ENCODE measurements at places on chromosomes 1 and 21. TPM values are rescaled to one million over a fixed set of nuclear protein-coding genes. Genes with fewer than 3 reads are reported as not detected.

GRCh38 chr1:41322835-41323234 lies 38.4 kb upstream of the FOXO6 start:
- peak; percentile 33 for DNase-seq

GRCh38 chr1:209651138-209651587 lies 1.1 kb downstream of the LAMB3 start:
- no peak for DNase-seq

DNA sequence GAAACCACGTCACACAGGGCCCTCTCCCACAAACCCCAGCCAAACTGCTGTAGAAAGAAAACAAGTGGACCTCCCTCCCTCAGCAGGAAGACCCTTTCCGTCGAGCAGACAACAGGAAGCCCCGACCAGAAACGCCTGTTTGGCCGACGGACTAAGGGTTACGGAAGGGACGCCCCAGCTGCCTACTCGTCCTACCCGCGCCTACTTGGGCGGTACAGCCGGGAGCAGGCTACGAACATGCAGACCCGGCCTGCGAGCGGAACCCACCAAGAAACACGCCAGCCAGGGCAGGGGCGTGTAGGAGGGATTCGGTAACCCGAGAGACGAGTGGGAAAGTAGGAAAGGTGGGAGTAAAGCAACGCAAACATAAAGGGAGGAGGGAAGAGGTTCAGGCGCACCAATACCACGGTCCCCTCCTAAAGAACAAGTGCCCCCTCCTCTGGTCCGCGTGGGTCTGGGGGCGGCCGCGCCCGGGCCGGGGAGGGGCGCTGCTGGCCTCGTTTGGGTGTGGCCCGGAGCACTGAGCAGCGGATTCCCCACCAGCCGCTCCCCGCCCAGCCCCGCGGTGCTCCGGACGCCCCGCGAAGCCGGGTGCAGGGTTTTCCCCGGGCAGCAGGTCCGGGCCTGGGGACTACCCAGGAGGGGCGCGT lies 450 bp downstream of the S100A10 start:
- no peak for DNase-seq

DNA sequence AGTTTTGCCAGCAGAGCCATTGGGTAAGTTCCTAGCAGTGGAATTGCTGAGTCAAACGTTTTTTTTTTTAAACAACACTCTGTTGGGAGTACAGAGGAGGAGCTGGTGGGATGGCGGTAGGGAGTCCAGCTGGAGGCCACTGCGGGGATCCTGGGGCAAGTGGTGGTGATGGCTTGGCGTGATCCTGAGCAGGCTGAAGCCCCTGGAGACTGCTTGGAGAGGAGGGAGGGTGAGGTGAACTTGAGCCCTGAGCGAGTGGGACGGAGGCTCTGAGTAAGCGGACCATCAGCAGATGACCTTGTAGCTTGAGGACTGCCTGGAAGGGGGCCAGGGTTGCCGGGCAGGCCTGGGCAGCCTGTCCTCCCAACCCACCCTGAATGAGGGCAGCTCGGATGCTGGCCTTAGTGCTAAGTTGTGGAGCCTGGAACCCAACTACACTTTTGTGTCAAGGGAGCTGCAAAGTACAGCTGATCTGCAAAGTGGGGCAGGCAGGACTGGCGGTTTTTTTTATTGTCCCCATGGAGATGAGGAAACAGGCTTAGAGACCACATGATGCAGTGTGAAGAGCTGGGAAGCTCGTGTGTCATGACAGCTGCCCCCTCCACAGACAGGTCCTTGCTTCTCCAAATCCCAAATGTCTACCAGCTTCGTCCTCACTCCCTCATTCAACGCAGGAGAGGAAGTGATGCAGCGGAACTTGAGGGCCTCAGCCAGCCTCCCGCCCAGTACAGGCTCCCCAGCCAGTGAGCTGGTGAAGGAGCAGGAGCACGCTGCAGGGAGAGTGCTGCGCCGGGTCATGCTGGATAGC lies 20.2 kb downstream of the MRPL37 start:
- peak; percentile 53 for DNase-seq

DNA sequence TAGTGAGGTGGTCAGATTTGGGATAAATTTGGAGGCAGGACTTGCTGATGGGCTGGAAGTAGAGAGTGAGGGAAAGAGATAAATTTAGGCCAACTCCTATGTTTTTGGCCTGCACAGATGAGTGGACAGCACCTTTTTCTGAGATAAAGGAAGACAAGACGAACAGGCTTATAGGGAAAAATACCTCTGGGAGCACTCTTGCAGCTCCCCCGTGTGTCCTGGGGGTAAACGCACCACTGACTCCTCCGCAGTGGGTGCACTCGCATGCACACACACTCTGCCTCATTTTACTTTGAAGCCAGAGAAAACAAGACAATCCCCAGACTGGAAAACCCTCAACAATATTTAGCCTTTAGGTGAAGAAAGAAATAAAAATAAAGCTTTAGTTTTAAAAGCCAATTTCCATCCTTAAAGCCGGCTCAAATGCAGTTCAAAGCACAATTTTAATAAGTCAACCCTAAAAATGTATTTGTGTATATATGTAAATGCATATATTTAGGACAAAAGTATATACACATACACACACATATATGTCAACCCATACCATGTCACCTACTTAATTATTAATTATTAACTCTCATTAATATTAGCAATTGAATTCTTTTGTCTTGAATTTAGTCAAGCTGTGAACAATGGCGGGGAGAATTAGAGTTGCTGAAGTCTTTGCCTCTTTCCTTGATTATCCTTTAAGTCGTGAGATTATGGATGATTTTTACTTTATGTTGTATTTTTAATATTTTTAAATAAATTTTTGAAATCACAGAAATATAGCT lies 341.8 kb downstream of the ZNF326 start:
- no peak for DNase-seq

- no peak for DNase-seq
Measured at GRCh38 chr21:20527731-20528460, 470.3 kb upstream of the NCAM2 start.

- no peak for DNase-seq
Measured at GRCh38 chr21:31893851-31894415, 21.1 kb downstream of the HUNK start.

GRCh38 chr1:176717066-176717750 lies 254.2 kb downstream of the PAPPA2 start:
- peak; percentile 87 for DNase-seq

- no peak for DNase-seq
Measured at GRCh38 chr1:81689531-81689941, 111.2 kb upstream of the ADGRL2 start.

GRCh38 chr1:56215086-56215485 lies 364.3 kb downstream of the PLPP3 start:
- DNase-seq = no peak

DNA sequence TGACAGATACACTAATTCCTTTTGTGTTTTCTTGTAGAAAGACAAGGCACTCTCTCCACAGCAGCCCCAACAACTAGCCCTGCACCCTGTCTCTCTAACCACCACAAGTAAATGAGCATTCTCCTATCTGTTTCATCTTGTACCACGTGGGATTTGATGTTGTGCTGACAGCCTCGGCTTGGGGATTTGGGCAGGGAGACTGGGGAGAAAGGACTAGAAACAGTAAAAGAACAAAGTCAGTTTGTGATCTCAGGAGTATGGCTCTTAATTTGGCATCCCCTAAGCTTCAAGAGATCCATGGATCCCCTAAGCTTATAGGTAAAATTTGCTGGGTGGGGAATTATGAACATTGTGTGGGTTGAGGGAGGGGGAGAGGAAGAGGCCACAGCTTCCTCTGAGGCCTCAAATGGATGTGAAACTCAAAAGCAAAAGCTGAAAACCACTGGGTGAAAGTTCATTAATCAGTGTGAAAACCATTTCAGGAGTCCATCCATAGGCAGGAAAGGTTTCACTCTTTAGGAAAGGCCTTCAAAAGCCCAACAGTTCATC lies 3.1 kb downstream of the C1orf162 start:
- no peak for DNase-seq

GRCh38 chr1:167938080-167938636 lies 1.3 kb upstream of the MPC2 start:
- DNase-seq = no peak

GRCh38 chr1:185096531-185096930 lies 51.2 kb downstream of the RNF2 start:
- DNase-seq = no peak

DNA sequence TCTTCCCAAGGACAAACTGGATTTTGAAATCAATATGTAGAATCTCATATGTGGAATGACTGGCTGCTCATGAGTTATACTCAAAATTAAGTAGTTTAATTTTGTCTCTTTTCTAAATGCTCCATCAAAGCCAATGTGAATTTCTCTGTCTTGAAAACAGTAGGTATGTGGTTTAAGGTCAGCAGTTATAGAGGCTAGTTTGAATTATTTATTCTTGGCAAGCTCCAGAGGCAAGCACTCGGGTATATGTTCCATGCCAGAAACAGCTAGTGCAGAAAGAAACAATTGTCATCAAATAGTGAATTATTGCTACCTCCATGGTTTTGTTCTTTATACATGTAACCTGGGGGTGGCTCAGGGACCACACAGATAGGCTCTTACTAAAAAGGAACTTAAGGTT lies 63.5 kb downstream of the LRIG2 start:
- DNase-seq = no peak

DNA sequence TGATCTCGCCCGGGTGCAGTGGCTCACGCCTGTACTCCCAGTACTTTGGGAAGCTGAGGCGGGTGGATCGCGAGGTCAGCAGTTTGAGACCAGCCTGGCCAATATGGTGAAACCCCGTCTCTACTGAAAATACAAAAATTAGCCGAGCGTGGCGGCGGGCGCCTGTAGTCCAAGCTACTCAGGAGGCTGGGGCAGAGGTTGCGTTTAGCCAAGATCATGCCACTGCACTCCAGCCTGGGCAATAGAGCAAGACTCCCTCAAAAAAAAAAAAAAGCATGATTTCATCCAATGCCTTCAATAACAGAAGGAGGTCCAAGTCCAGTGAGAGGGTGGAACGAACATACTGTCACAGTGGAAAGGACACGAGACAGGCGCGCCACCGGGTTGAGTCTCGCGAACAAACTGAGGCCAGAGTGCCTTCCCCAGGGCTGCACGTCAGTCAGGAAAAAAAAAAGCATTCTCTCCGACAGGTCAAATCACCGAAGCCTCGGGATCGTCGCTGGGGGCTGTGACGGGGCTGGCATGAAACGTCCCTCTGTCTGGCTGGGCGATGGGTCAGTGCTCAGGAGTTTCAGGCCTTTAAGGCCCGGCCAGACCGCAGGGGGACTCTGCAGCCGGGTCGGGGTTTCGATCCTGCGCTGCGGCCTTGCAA lies 8.4 kb upstream of the CROCC start:
- no peak for DNase-seq

GRCh38 chr21:45060675-45061311 lies 13.6 kb upstream of the ADARB1 start:
- no peak for DNase-seq

GRCh38 chr1:65804584-65804983 lies 11.9 kb downstream of the PDE4B start:
- peak; percentile 22 for DNase-seq

- no peak for DNase-seq
Measured at GRCh38 chr1:24323281-24323680, 4.1 kb downstream of the GRHL3 start.

DNA sequence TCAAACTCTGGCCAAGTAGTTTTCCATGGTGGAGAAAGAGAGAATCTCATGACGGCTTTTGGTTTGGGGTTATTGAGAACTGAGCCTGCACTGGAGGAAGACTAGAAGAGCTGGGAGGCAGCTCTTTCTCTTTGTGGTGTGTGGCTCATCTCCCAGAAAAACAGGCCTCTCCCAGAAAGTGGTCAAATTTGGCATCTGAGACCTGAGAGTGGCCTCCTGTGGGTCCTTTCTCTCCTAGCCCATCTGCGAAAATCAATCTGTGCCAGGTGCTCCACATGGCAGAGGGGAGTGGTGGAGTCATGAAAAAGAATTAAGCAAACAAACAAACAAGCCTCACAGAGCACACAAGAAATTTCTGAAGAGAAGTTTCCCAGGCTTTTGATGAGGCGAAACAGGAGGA lies 305.0 kb downstream of the ST6GALNAC3 start:
- peak; percentile 96 for DNase-seq

The ESRRG gene
- total RNA-seq = not detected

The LIN9 gene
- 14.8 TPM for total RNA-seq

The JAM2 gene
- not detected for total RNA-seq

The C1orf226 gene
- total RNA-seq = 2.4 TPM

The WNT9A gene
- total RNA-seq = 1.2 TPM

The GJC2 gene
- total RNA-seq = 1.2 TPM

The ALPL gene
- total RNA-seq = 0.98 TPM

The SCCPDH gene
- total RNA-seq = 69.1 TPM

Data from G401 (cell line).